ENCODE measurements at places on chromosomes 16 and 17.
A peak's percentile ranks its signal among the peaks of the same experiment; 100 is the strongest.

- no peak for DNase-seq
Measured at GRCh38 chr17:18161207-18162145, 22.2 kb upstream of the ALKBH5 start.

DNA sequence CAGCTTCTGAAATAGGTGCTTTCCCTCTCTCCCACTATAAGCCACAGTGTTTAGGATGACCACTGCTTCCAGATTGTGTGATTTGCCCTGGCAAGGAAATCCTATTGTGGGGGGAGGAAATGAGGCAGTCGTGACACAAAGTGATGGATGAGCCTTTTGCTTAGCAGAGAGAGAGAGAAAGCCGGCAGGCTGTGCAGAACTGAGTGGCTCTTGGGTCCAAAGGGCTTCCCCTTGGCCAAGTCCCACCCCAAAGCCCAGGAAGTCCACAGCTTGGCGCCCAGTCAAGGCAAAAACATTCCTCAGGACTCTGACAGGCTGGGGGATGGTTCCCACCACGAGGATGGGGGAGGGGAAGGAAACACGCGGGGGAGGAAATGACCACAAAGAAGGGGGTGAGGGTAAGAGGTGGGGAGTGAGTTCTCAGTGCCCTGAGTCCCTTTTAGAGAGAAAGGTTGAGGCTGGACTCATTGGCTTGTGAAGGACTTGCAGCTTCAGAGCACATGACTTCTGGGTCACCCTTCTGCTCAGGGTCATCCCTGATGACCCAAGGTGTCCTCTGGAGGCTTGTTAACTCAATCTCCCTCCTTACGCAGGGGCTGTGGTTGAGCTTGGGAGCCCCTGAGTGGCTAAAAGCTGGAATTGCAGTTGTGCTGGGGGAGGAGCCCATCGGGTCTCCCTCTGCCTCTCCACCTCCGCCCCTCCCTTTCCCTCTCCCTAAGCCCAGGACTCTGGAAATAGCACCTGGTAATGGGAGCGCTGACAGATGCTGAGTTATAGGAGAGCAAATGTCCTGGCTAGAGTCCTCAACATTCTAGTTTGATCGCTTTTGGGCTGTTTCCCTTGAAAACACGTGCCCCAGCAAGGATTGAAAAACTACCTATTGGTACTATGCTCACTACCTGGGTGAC lies 10.3 kb upstream of the MSL1 start:
- peak; percentile 95 for DNase-seq

GRCh38 chr17:77526728-77527350 lies 386.1 kb downstream of the SEC14L1 start:
- no peak for DNase-seq

DNA sequence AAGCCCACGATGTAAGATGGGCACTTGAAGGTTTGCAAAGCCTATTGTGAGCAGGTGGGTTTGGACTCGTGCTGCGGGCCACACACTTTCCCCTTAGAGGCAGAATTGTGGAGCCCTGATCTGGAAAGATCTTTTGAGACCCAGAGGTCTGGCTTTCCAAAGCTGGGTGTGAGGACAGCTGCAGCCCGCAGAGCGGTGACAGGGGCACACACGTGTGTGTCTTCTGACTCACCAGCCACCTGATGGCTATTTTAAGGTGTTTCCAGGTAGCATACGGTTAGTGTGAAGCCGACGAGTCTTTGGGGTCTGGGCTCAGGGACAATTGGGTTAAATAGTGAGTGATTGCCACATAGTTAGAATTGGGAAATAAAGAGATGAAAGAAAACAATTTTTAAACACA lies 108.9 kb upstream of the GSE1 start:
- no peak for DNase-seq

- DNase-seq = no peak
Measured at GRCh38 chr17:60110586-60110985, 31.9 kb upstream of the HEATR6 start.

GRCh38 chr17:37312137-37312923 lies 63.5 kb upstream of the C17orf78 start:
- no peak for DNase-seq

DNA sequence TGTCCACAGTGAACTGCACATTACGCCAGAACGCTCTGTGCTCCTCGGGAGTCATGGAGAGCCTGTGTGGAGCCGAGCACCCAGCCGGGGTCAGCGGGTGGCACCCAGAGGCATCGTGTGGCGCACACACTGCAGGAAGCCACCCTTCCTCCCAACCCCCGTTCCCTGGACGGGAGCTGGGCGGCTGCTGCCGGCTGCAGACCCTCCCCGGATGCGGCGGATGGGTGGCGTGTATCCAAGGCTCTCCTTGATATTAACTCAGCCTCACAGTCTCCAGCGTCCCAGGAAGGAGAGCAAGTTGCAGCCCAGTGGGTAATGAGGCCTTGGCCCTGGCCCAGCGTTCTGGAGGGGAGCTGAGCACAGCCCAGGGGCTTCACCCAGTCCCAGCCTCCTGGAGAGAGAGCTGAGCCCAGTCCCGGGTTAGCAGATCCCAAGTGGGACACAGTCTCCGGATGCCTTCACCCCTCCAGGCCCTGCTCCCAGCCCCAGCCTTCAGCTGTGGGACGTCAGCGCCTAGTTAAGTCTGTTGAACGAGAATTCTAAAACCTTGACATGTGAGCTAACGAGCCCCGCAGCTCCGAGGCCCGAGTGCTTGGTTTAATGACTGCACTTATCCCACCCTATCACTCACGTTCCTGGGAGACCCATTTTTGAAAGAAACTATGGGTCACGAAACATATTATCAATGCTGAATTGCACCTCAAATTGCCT lies 86.6 kb downstream of the TBC1D16 start:
- no peak for DNase-seq

DNA sequence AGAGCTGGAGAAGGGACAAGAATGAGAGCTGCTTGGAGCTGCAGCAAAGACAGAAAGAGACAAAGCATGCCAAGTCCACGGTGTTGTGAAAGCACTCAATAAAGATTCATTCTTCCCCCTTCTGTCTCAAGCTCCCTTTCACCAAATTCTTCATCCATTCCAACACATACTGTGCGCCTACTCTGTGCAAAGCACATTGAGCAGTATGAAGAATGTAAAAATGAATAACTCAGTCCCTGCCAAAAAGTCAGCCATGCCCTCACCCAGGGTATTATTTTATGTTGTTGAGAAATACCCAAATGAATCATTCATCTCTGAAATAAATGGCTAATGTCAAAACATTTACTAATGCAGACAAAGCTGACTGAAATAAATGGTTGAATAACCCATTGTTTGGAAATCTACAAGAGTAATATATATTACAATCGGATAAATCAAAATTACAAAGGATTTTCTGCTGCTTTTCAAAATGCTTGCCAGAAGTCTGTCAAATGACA lies 282.9 kb upstream of the IRX5 start:
- DNase-seq = peak; percentile 27

DNA sequence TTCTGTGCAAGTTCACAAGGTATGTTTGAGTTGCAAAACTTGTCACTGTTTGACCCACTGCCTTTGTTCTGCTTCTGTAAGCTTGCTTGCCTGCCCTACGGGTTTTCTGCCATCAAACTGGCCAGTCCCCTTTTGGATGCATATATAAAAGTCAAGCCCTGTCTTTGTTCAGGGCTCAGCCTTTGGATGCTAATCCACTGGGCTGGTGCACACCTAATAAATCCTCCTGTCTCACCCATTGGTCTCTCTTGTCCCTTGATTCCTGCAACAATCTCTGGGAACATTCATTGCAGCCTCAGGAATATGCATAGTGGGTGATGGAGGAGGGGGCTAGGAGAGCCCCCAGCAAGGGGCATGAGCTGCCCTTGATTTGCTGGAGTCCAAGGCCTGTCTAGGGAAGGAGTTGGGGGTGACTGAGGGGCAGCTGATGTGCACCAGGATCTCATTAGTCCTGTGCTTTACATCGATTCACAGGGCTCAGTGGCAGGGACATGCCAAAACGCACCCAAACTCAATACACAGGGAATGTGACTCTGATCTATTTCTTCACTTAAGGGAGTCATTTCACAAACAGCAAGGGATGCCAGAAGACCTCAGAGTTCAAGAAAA lies 225.4 kb upstream of the NLRP1 start:
- DNase-seq = no peak

Measured in skin of body (tissue), 3 donors.